Adrenal gland (tissue), 19 donors: ENCODE measurements at places on chromosomes 4 and X. TPM values are rescaled to one million over a fixed set of nuclear protein-coding genes. Genes with fewer than 3 reads are reported as not detected.

GRCh38 chrX:43510209-43510608 lies 145.9 kb upstream of the MAOA start:
- H3K27me3 ChIP-seq, result peaks cover 25% of the 10 kb centered on the region
- DNase-seq, result no peak
- H3K27ac ChIP-seq, result no peak overlapping the region
- H3K4me1 ChIP-seq, result no peaks in the 10 kb centered on the region
- H3K4me3 ChIP-seq, result no peak overlapping the region
- no peaks in the 10 kb centered on the region for H3K36me3 ChIP-seq

DNA sequence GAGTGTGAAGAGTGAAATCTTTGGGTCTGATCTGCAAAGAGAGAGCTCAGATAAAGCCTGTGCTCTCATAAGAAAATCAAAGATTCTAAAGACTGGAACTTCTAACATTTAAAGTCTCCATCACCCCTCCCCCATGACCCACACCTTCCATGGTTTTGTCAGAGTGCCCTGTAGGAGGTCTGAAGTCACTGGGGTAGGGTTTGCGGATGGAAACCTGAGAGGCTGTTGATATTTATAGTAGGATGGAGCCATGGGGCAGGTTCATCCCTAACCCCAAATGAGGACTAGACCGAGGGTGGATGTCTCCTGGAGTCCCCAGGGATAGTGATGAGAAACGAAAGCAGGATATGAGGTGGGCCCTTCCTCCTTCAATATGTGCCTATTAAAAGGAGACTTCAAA lies 28.4 kb upstream of the NLGN4X start:
- no peak overlapping the region for H3K4me3 ChIP-seq
- H3K27me3 ChIP-seq, result no peaks in the 10 kb centered on the region
- no peak overlapping the region for H3K27ac ChIP-seq
- H3K36me3 ChIP-seq, result no peaks in the 10 kb centered on the region
- no peak for DNase-seq
- H3K4me1 ChIP-seq, result no peaks in the 10 kb centered on the region

DNA sequence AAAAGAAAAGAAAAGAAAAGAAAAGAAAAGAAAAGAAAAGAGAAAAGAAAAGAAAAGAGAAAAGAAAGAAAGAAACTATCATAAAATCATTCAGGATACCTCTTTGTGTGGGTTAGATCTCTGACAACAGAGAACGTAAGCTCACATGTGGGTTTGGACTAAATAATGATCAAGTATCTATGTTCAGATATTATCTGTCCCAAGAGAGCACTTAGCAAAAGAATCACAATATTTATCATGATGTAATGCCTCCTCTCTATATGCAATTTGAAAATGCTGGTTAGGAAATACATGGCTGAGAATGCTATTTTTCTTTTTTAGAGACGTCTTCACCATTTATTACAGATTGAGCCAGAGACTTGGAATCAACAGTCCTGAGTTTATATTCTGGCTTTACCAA lies 191.3 kb downstream of the KCNIP4 start:
- no peak overlapping the region for H3K27ac ChIP-seq
- no peak for DNase-seq
- H3K36me3 ChIP-seq, result no peaks in the 10 kb centered on the region
- no peaks in the 10 kb centered on the region for H3K27me3 ChIP-seq

- no peaks in the 10 kb centered on the region for H3K27me3 ChIP-seq
- no peak overlapping the region for H3K4me3 ChIP-seq
- H3K27ac ChIP-seq, result no peak overlapping the region
- H3K4me1 ChIP-seq, result no peaks in the 10 kb centered on the region
- no peak for DNase-seq
- no peaks in the 10 kb centered on the region for H3K36me3 ChIP-seq
Observed at GRCh38 chrX:22424122-22424915, 151.6 kb downstream of the CBLL2 start.

- no peak for DNase-seq
- H3K4me3 ChIP-seq, result no peak overlapping the region
- no peaks in the 10 kb centered on the region for H3K4me1 ChIP-seq
- H3K36me3 ChIP-seq, result no peaks in the 10 kb centered on the region
- no peaks in the 10 kb centered on the region for H3K27me3 ChIP-seq
- no peak overlapping the region for H3K27ac ChIP-seq
Observed at GRCh38 chrX:127124871-127125270, 305.3 kb downstream of the PRR32 start.

GRCh38 chr4:7719354-7720174 lies 220.1 kb downstream of the AFAP1 start:
- no peak for DNase-seq
- no peaks in the 10 kb centered on the region for H3K4me1 ChIP-seq
- H3K27me3 ChIP-seq, result peaks cover 14% of the 10 kb centered on the region

DNA sequence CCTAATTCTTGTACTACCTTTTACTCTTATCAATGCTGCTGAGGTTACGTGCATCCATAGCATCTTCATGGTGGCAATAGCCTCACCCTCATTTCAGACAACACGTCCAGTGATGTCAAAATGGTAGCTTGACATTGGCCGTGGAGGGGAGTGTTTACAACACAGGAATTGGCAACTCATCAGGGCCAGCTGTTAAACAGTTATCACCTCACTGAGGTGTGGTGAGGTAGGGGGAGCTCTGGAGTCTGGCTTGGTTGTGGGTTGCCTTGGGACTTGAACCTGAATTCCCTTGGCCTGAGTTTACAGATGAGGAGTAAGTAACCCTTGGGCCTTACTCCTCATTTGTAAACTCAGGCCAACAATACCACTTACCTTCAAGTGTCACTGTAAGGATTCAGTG lies 10.4 kb downstream of the SASH3 start:
- no peak overlapping the region for H3K27ac ChIP-seq
- no peaks in the 10 kb centered on the region for H3K27me3 ChIP-seq
- no peak for DNase-seq
- H3K4me3 ChIP-seq, result no peak overlapping the region
- H3K4me1 ChIP-seq, result no peaks in the 10 kb centered on the region
- no peaks in the 10 kb centered on the region for H3K36me3 ChIP-seq

The GPRIN3 gene
- total RNA-seq, result 4.6 TPM

The USP17L26 gene
- total RNA-seq, result not detected

The PHOX2B gene
- 4.6 TPM for total RNA-seq

The RAB9A gene
- total RNA-seq, result 153 TPM
